ENCODE measurements at places on chromosomes 3 and 15.
A peak's percentile ranks its signal among the peaks of the same experiment; 100 is the strongest.

- DNase-seq, result no peak
Observed at GRCh38 chr3:55540579-55540978, 53.5 kb upstream of the WNT5A start.

GRCh38 chr3:30347679-30348216 is 258.7 kb upstream of the TGFBR2 start:
- DNase-seq, result no peak

DNA sequence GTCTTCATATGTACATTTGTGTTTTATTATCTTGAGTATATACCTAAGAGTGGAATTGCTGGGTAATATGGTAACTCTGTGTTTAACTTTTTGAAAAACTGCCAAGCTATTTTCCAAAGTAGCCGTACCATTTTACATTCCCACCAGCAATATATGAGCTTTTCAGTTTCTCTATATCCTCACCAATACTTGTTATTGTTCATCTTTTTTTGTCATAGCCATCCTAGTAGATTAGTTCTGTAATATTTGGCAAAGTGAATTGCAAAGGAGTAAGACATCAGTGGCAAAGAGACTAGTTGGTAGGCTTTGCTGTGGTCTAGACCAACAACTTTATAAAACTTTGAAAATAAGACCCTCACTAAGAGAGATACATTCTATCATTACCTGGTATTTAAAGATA is 21.4 kb downstream of the OXSR1 start:
- DNase-seq, result no peak

DNA sequence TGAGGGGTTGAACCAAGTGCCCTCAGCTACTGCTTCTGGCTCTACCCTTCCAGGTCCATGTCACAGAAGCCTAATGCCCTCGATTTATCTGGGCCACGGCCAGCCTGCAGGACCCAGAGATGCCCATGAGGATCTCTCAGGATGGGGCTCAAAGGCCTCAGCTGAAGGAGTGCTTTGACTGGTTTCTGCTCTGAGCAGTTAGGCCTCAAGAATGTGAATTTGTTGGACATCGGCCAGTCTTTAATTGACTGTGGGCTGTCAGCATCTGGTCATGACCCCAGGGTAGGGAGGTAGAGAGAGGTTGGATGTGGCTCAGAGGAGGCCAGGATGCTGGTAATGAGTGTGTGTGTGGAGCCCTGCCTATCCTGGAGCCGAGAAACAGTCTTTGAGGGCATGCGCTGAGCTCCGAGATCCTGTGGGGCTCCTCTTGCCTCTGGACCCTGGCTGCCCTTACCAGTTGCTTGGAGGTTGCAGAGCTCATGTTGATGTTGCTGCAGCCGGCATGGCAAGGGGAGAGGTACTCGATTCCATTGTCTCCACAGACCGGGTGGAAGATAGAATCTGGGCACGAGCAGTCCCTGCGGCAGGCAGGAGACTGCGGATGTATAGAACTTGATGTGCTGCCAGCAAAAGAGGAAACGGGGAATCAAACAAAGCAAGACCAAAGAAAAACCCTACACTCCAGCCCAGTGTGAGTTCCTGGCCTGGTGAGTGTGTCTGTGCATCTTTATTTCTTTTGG is 49.1 kb upstream of the RAB6B start:
- peak; percentile 38 for DNase-seq

DNA sequence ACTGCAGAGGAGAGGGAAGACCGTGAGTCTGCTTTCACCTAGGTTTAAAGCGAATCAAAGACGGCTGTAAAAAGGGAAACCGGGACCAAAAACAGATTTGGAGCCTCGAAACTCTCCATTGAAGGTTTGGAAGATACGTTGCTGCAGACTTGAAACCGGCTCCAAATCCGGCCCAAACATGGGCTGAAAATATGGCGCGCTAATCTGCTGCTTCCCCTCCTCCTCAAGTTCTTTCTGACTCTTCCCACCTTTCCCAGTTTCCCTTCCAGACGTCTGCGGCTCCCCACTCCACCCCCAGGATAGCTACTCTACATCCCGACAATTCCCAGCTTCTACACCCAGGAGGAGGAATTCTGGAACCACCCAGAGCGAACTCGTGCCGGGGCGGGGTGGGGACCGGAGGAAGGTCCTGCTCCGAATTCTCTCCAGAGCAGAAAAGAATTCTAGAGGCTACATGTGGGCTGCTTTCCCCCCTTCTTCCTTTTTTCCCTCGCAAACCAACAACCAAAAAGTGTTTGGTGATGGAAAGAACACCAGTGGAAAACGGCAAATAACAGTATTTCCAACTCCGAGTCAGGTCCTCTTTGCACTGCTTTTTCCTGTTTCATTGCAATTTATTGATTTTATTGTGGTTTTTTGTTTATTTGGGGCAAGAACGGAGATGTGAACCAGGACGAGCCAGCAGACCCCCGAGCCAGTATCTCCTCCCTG is 8.5 kb downstream of the EOMES start:
- DNase-seq, result no peak

DNA sequence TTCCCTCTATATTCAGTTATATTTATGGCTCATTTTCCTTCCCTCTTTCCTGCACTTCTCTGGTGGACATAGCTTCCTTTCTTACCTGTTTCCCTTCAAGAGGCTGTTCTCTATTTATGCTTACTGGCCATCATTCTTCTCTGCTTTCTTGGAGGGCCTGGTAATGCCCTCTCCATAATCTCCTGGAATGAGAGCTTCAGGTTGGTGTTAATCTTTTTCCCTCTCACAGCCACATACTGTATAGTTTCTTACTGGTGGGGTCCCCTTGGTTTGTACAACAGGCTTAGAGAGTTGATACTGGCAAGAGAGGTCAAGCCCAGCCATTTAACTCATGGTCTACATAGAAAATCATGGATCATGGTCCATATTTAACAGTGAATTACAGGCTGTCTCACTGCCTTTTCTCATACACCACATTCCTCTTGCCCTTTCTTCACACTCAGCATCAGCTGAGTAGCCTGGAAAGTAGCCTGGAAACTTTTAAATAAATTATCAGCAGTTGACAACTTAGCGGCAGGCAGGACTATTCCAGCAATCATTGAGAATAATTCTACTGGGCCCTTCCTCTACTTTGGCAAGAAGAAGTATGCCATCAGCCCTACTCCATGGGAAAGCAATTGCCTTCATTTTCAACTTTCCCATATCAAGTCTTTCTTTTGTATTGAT is 38.0 kb upstream of the DPH6 start:
- DNase-seq, result no peak

DNA sequence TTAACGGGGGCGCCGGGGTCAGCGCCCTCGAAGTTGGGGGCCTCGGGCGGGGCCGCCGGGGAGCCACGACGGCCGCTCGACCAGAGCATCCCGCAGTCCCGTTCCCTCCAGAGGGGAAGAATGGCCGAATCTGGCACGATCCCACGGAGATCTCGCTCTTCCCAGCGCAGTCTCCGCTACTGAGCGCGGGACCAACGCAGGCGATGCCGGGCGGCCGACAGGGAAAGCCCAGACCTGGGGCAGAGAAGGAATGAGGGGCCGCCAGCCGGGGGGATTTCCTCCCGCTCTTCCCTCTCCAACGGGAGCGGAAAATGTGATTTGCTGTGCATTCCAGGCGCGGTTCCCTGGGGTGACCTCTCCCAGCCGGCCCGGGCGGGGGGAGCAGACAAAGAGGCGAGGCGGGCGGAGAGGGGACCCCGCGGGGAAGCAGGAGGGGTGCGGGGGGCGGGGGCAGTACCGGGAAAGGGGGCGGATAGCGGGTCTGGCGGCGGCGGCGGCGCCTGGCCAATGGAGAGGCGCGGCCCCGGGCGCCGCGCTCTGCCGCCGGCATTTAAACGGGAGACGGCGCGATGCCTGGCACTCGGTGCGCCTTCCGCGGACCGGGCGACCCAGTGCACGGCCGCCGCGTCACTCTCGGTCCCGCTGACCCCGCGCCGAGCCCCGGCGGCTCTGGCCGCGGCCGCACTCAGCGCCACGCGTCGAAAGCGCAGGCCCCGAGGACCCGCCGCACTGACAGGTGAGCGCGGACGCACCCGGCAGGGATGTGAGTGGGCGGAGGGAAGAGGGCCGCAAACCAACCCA is at the start of gene GREM1:
Gene GREM1 (plus strand): TSS at position 579 of the 801 bp plus-strand sequence. CDS start 12,687 bp downstream, outside the sequence.
- no peak for DNase-seq

GRCh38 chr3:158103887-158104327 is 2.3 kb downstream of the SHOX2 start:
- DNase-seq, result no peak

DNA sequence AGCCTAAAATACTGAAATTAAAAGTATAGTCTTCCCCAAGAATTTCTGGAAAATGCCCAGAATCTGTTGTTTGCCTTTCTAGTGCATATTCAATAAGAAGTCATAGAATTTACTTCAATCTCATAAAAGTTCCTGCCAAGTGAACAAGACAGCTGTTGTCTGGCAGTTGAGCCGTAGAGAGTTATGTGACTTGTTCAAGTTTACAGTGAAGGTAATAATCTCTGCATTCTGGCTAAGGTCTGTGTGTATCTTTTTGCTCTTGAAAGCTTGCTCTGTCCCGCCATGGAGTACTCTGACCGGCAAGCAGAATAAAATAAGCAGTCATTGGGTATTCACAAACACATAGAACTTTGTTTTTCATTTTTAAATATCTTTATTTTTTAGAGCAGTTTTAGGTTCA is 77.8 kb downstream of the GHSR start:
- DNase-seq, result no peak

- DNase-seq, result no peak
Observed at GRCh38 chr3:118080889-118081288, 953.8 kb downstream of the IGSF11 start.

DNA sequence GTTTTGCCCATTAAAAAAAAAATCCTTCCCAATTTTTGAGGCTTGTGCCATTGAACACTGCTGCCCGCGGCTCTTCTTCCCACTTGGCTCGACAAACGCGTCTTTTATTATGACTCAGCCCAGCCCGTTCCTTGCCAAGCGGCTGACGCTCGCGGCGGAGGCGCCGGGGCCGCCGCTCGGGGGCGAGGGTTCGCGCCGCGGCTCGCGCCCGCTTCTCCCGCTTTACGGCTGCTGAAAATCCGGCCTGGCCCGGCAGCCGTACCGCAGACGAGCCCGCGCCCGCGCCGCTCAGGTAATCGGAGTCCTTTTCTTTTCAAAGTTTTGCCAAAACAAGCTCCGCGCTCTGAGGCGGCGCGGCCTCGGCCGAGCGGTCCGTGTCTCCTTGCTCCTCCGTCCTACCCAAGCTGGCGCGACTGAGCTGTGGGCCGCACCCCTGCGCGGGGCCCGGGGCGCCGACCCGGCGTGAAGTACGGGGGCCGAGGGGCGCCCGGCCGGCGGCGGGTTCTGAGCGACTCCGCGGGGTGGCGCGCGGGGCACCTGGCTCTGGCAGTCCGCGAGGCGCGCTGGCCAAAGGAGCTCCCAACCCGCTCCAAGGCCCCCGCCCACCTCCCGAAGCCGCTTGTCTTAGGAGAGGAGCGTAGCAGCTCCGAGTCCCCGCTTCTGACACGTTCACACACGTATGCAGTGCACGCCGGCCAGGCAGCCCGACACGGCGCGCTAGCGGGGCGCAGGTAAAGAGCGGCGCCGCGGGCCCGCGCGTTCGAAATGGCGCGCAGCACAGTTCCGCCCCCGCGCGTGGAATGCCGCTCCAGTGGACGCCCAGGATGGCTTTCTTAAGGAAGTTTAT is 418.2 kb upstream of the NAALADL2 start:
- DNase-seq, result peak; percentile 89

DNA sequence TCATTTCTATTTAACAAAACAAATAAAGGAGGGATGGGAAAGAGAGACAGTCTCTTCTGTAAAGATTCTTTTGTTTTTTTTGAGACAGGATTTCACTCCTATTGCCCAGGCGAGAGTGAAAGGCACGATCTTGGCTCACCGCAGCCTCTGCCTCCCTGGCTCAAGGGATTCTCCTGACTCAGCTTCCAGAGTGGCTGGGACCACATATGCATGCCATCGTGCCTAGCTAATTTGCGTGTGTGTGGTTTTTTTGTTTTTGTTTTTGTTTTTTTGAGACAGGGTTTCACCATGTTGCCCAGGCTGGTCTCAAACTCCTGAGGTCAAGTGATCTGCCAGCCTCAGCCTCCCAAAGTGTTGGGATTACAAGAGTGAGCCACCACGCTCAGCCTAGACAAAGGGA is 23.3 kb downstream of the STAG1 start:
- no peak for DNase-seq

- no peak for DNase-seq
Observed at GRCh38 chr3:184255291-184256039, 5.9 kb downstream of the CAMK2N2 start.

- DNase-seq, result no peak
Observed at GRCh38 chr3:14672588-14672987, 2.4 kb upstream of the C3orf20 start.

DNA sequence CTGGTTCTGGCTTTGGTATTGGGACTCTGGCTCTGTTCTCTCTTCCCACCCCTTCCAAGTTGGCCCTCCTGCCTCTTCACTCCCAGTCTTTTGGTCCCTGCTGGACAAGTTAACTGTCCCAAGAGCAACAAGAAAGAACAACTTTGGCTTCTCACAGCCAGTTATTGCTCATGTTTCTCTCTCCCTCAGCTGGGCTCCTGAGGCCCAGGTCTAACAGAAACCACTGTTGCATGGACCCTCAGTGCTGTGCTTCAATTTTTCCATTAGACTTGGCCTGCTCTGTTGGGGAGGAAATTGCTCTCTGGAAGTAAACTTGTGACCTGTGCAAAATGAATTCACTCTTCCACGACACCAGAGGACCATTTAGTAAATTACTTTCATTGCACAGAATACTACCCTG is 64.5 kb downstream of the CHST2 start:
- no peak for DNase-seq

- no peak for DNase-seq
Observed at GRCh38 chr15:75456710-75457109, 5.2 kb upstream of the SIN3A start.

GRCh38 chr15:46918462-46919140 is 798.7 kb upstream of the SEMA6D start:
- DNase-seq, result no peak

- DNase-seq, result no peak
Observed at GRCh38 chr15:97867870-97868269, 92.6 kb upstream of the ARRDC4 start.

DNA sequence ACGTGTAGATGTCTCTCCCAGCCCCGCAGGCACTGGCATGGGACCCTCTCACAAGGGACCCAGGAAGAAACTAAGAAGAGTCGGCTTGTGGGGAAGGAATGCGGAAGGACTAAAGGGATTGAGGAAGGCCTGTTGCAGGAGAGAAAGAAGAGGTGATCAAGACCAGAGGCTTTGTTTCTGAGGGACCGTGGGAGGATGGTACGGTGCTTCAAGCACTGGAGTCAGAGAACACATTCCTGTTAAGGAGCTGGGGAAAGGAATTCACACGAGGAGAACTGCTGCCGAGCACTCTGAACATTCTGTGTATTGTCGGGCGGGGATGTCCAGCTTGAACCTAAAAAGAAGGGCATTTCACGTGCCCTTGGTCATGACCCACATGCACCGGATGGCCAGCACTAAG is 91.4 kb downstream of the TAMM41 start:
- no peak for DNase-seq

DNA sequence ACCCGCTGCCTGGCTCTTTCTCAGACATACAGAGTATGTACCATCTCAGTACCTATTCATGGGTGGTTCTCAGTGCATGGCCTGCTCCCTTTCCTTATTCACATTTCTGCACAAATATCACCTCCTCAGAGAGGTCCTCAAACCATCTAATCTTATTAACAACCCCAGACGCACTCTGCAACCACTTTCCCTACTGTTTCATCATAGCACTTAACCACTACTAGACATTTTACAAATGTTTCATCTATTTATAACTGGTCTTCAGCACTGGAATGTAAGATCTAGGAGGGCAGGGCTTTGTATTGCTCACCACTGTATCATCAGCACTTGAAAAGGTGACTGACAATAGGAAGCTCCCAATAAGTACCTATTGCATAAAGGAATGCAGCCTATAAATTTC is 45.1 kb downstream of the TNIK start:
- DNase-seq, result no peak
